ENCODE measurements at places on chromosomes 7 and 10. TPM values are rescaled to one million over a fixed set of nuclear protein-coding genes. Genes with fewer than 3 reads are reported as not detected.

Gene RRP12
- 14.3 TPM for total RNA-seq

Gene ENKUR
- total RNA-seq = 0.04 TPM

Gene EXOC4
- total RNA-seq = 64.9 TPM

Gene ASAH2B
- total RNA-seq = 2.9 TPM

Gene AFAP1L2
- 20.7 TPM for total RNA-seq

Gene MCM10
- total RNA-seq = 5.1 TPM

DNA sequence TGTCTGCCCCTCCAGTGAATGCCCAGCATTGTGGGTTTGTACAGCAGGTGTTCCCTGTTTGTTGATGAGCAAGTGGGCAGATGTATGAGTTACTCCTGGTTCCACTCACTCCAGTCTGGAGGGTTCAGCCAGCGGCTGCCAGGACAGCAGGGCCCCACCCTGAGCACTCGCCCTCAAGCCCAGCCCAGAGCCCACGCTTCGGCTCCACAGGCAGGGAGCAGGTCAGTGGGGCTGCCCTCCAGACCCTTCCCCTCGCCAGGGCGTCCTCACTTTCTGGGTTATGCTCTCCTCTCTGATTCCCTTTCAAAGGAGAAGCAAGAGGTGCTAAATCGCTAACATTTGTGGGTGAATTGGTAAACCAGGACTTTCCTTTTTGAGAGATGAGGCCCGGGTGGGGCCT, 4.8 kb upstream of the VIPR2 start:
- H3K4me1 ChIP-seq = peaks cover 6% of the 10 kb centered on the region
- H3K27ac ChIP-seq = no peak overlapping the region
- H3K27me3 ChIP-seq = peaks cover 7% of the 10 kb centered on the region
- H3K36me3 ChIP-seq = no peaks in the 10 kb centered on the region
- DNase-seq = no peak
- no peak overlapping the region for H3K4me3 ChIP-seq

DNA sequence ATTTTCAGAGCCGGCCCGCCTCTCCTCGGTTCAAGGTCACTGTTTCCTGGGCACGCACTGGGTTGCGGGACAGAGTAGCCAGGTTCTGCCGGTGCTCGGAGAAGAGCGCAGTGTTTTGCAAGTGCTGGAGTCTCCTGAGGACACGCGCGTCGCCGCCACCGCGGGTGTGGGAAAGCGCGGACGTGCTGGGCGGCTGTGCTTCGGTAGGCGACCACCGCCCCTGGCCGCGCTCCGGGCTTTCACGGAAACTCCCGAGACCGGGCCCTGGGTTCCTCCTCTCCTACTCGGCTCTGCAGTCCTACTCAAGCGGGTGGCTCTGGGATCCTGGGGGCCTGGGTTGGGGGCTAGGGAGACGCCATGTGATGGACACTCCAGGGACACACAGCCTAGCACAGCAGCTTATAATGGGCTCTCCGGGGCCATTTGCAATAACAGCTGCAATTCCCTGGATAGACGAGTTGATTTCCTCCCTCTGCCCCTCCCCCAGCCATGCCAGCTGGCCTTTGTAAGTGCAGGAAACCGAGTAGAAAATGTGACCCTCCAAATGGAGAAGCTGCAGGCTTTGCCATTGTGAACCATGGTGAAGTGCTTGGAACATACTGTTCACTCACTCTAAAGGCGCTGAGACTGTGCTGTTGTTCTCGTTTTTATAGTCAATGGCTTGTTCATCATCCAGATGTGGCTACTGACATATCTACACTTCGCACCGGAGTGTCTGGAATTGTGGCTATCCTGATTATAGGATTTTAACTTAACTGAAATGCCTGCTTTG, 2.1 kb downstream of the FRAT1 start:
- peak; percentile 78 for DNase-seq
- peak overlapping the region; percentile 24 for H3K4me3 ChIP-seq
- H3K4me1 ChIP-seq = peaks cover 29% of the 10 kb centered on the region
- H3K27ac ChIP-seq = peak overlapping the region; percentile 52
- no peaks in the 10 kb centered on the region for H3K36me3 ChIP-seq
- H3K27me3 ChIP-seq = peaks cover 21% of the 10 kb centered on the region

DNA sequence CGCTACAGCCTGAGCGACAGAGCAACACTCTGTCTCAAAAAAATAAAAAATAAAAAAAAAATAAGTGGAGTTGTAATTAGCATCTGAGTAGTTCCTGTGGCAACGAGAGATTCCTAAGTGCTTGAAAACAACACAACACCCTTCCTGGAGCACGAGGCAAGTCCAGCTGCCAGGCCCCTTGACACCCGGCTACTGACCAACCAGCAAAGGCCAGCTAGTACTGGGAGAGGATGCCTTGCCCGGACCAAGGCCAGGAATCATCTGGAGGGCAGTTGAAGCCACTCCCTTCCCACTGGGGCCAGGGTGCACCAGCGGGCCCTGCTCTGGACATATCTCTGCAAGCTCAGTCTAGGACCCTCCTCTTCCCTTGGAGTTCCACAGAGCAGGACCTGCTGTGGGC, 536 bp downstream of the C10orf105 start:
- no peaks in the 10 kb centered on the region for H3K36me3 ChIP-seq
- H3K4me1 ChIP-seq = peaks cover 67% of the 10 kb centered on the region
- H3K4me3 ChIP-seq = no peak overlapping the region
- no peak overlapping the region for H3K27ac ChIP-seq

GRCh38 chr7:38066391-38066790, 111.7 kb upstream of the STARD3NL start:
- peak; percentile 4 for DNase-seq
- H3K4me3 ChIP-seq = no peak overlapping the region
- no peaks in the 10 kb centered on the region for H3K36me3 ChIP-seq
- no peaks in the 10 kb centered on the region for H3K27me3 ChIP-seq
- H3K27ac ChIP-seq = no peak overlapping the region
- no peaks in the 10 kb centered on the region for H3K4me1 ChIP-seq

DNA sequence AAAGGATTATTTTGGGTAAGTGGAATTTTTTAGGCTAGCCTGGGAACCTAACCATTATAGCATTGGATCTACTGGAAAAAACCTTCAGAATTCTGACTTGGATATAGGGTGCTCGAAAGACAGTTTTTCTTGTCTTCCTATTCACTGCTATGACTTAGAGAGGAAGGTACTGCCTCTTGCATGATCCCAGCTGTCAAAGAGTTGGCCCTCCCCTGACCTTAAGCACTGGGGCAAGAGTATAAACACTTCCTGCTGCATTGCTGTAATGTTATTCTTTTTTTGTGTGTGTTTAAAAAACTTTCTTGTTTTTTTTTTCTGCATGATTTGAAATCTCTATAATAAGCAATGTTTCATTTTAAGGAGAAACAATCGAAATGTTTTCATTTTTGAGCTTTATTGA, 113.0 kb downstream of the LRMDA start:
- peaks cover 14% of the 10 kb centered on the region for H3K4me1 ChIP-seq
- H3K4me3 ChIP-seq = no peak overlapping the region
- H3K27me3 ChIP-seq = no peaks in the 10 kb centered on the region
- no peaks in the 10 kb centered on the region for H3K36me3 ChIP-seq
- no peak overlapping the region for H3K27ac ChIP-seq

DNA sequence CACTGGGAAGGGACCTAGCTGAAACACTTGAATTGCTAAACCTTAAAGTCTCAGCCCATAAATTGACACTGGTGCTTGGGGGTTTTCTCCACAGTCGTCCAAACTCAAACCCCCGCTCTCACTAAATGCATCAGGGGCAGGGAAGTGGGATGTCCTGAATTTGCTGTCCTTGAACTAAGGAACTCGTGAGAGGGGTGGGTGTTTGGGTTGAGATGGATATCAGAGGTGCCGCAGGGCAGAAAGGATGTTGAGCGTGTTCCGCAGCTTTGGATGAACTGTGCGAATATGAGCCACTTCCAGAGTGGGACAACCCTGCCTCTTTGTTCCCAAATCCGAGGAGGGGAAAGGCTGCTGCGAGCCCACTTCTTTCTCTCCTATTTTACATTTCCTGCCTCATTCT, 90.3 kb upstream of the LYZL2 start:
- H3K27me3 ChIP-seq = no peaks in the 10 kb centered on the region
- H3K4me1 ChIP-seq = no peaks in the 10 kb centered on the region
- DNase-seq = no peak
- H3K36me3 ChIP-seq = no peaks in the 10 kb centered on the region

DNA sequence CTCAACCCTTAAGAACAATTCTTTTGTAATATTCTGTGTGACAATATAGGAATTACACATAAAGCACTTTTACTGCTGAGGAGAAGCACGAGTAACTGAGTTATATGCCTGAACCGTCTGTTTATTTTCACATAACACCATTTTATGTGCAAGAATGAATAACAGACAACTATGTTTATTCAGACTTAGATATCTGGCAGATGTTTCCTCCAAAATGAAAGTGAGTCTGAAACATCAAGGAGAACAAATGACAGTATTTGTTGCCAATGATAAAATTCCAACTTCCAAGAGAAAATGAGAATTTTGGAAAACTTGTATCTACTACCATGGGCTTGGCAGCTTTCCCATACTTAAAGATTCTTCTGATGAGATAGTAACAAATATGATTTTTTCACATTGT, 51.4 kb downstream of the DNMBP start:
- H3K27ac ChIP-seq = no peak overlapping the region
- H3K36me3 ChIP-seq = peaks cover 29% of the 10 kb centered on the region
- no peak overlapping the region for H3K4me3 ChIP-seq
- peak; percentile 59 for DNase-seq

DNA sequence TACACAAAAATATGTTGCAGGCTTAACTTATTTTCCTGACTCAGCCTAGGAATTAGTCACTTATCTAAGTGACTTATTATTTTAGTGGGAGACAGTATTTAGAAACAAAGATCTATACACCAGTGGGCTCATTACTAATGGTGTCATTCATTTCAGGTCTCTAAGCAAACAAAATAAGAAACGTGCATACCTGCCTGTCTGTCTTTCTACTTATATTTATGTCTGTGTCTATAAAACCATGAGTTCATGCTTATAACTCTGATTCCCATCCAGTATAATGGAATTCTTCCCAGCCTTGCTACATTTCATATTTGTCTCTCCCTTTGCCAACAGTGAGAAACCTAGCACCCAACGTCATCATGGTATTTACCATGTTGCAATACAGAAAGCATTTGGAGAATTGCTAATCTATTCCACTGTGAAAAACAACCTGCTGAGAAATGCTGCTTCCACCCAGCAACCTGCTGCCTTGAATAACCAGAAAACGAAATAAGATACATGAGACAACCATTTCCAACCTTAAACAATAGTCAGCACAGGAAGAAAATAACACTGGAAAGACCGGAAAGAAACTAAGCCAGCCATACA, 501.0 kb downstream of the GLRX3 start:
- H3K27ac ChIP-seq = peak overlapping the region; percentile 32
- H3K27me3 ChIP-seq = peaks cover 8% of the 10 kb centered on the region
- no peak overlapping the region for H3K4me3 ChIP-seq
- no peak for DNase-seq
- H3K36me3 ChIP-seq = no peaks in the 10 kb centered on the region

DNA sequence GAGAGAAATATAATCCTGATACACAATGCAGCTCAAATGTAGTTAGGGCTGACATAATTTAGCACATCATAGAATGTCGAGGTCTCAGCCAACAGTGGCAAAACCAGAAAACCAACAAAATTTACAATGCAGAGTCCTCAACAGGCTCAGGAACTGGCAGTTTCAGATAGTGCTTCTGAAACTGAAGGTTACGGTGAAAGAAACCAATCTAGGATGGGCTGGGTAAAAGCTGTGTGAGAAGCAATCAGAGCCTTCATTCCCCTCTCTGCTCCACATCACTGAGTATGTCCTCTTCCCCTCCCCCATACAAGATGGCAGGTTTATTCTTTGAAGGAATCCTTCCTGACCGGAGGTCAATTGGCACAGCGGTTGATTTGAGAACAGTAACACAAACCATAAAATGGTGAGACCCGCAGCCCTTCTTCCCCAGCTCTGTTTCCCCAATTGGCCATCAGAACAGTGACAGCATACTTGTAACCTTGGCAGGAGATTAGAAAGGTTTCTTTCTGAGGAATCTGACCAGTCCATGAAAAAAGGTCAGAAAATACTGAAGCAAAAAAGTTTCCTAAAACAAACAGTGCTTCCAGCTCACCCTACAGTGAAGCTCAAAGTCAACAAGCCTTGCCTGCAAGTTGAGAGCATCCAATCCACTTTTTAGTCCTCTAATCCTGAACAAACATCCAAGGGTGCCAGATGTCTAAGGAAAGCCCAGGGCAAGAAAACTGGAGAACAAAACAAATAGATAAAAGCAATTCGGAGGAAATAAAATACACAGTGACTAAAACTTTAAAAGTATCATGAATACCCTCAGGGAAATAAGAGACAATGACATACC, 53.9 kb upstream of the IL6 start:
- no peak overlapping the region for H3K27ac ChIP-seq
- no peaks in the 10 kb centered on the region for H3K36me3 ChIP-seq
- no peaks in the 10 kb centered on the region for H3K27me3 ChIP-seq
- H3K4me1 ChIP-seq = no peaks in the 10 kb centered on the region

DNA sequence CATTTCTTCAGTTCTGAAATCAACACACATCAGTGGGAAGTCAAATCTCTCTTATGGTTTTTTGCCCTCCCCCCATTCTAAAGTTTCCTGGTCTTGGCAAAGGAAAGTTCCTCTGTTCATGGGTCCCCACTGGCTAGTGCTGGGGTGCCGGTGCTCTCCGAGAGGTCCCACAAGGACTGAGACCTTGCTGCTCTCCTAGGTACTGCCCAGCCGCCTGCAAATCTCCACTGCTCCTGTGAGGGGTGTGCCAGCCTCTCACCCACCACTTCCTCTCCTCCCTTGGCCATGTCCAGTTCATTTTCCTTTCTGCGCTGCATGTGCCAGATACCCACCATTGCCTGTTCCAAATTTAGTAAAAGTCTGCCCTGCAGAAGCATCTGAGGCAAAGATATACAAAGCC, 17.2 kb upstream of the INHBA start:
- H3K4me1 ChIP-seq = no peaks in the 10 kb centered on the region
- no peaks in the 10 kb centered on the region for H3K27me3 ChIP-seq
- DNase-seq = no peak
- no peak overlapping the region for H3K4me3 ChIP-seq

- H3K27ac ChIP-seq = no peak overlapping the region
- no peaks in the 10 kb centered on the region for H3K27me3 ChIP-seq
- peak; percentile 50 for DNase-seq
- no peaks in the 10 kb centered on the region for H3K4me1 ChIP-seq
- H3K36me3 ChIP-seq = no peaks in the 10 kb centered on the region
These were observed 53.5 kb downstream of the AOAH start for GRCh38 chr7:36670585-36671431.

- H3K36me3 ChIP-seq = no peaks in the 10 kb centered on the region
- H3K27ac ChIP-seq = no peak overlapping the region
- H3K4me1 ChIP-seq = no peaks in the 10 kb centered on the region
- H3K4me3 ChIP-seq = no peak overlapping the region
These were observed 94.1 kb downstream of the HBP1 start for GRCh38 chr7:107262857-107263256.
